T-helper 9 cell (primary cell): ENCODE measurements at places on chromosomes 16 and 17.

DNA sequence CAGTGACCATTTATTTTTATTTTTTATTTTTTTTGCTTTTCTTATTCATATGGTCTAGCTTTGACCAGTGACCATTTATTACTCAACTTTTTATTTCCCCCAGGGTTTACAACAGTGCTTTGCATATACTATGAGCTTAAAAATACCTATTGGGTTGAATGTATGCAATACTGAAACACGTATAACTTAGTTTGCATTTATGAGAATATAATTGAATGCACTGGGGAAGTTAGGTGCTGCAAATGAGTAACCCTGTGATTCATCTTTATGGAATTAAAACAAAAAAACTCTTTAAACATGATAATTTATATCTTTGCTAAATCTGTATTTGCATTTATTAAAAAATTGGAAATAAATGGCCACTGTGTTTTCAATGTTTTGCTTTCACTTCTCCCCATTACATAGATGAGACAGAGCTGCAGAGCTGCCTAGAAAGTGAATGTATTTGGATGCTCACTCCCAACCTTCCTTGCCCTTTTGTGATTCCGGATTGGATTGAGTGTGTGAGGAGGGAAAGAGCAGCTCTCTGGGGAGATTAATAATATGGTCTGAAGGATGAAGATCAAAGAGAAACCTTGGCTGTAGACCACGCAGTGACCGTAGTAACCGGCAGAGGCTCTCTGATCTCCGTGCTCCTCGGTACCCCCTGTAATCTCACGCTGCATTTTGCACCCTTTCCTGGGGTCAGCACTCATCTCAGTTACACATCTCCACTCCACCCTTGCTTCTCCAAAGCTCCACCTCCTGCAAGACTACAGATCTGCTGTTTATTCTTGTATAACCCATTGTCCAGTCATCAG, 14.3 kb downstream of the TMEM100 start:
- no peak for DNase-seq

GRCh38 chr17:50153650-50154575, 3.4 kb upstream of the PPP1R9B start:
- DNase-seq = no peak

- peak; percentile 82 for DNase-seq
These were observed at the start of gene MT1X for GRCh38 chr16:56681939-56682702. Gene MT1X (plus strand): TSS chr16:56682470. CDS start chr16:56682541, 71 bp downstream.

DNA sequence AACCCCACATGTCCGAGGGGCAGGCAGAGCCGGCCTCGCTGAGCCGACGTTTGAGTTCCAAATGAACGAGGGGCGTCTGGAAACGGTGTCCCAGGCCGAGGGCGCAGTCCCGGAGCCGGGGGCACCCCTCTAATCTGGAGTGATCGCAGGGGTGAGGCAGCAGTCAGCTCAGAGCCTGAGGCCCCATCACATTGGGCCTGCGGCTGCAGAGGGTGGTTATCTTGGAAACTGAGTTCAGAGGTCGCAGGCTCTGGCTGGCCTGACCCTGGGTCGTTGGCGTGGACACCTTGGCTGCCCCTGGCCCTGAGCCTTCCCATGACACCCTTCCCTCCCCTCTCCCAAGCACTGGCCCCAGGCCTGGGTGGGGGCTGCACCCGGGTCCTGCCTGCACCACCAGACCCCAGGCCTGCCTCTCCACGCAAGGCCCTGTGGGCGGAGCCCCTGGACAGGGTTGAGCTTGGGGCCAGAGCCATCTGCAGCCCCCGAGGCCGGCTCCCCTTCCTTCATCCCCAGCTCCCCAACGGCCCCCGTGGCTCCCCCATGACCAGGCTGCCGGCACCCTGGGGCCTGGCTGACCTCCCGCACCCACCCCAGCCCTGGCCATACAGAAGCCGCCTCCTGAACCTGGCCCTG, 45.6 kb downstream of the ZFPM1 start:
- no peak for DNase-seq

GRCh38 chr17:36877771-36878170, 59.5 kb upstream of the LHX1 start:
- no peak for DNase-seq

DNA sequence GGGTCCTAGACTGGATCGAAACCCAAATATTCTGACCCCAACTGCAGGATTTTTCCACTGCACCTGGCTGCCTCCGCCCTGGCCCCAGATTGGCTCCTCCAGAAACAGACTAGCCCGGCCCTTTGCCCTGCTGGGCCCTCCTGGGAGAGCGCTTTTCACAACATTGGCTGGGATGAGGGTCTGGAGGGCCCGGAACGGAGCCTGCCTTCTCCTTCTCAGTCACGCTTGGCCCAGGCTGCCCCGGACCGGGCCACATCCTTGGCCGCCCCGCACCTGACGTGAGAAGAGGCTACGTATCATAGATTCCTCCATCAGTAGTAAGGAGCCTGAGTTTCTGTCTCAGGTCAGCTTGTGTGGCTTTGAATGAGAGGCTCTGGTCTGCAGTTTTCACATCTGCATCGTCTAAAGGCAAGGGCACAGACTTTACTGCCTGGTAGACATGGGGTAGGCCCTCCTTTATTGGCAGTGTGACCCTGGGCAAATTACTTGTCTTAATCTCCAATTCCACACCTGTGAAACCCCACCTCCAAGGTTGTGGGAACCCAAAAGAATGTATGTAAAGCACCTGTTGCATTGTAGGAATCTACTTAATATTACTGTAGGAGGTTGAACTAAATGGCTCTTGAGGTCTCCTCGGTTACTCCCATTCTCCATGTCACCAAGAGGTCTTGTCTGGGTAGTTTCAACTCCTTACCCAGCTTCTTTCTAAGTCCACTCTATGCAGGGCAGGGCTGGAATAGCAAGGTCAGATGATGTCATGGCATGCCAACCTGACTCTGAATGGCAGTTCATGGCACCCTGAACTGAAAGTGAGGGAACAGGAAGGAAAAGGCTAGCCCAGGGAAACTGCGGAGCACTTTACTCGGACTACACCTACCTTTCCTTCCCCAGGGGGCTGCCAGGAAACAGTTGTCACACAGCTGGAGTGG, 661 bp downstream of the LRRC3C start:
- no peak for DNase-seq

DNA sequence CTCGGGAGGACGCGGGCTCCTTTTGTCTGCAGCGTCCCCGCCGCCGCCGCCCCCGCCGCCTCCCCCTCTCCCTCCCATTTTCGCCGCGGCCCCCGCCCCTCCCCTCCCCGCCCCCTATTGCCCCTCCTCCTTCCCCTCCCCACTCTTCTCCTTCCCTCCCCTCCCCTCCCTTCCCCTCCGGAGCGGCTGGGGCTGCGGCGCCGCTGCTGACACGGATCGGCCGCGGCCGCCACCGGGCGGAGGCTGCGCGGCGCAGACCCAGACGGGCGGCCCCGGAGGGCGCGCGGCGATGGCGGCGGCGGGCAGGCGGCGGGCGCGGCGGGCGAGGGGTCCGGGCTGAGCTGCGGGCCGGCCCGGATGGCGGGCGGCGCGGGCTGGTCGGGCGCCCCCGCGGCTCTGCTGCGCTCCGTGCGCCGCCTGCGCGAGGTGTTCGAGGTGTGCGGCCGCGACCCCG, at the start of gene RAB11FIP4:
Gene RAB11FIP4 (plus strand): TSS at position 180 of the 454 bp plus-strand sequence. CDS start 178 bp downstream, at position 358.
- DNase-seq = no peak

DNA sequence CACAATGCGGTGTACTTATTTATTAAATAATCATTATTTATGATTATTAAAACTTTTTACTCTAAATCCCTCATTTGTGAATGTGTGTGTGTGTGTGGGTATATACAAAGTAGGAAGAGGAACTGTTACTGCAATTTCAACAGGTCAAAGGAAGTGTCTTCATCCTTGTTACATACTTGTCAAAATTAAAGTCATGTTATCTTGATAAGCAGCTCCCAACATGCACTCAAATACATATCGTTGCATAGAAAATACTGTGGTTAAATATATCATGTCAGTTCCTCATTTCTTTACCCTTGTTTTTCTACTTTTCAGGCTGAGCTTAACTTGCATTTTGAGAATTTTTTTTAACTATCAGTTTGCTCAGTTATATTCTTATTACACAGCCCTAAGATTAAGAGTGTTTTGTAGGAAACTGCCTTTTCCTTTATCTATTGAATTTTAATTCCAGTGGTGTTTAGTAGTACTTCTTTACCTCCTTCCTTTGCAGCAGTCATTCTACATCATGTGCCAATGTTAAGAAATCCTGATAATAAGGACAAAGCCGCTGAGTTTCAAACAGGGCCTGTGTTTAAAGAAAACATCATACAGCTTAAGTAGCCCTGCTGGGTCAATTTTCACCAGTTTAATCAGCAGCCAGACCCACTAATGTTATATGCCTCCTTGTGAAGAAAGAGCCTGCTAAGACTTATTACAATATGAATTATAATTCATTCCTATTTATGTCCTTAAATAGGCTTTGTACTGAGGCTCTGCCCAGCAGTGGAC, 7.2 kb downstream of the EFCAB5 start:
- no peak for DNase-seq

GRCh38 chr16:85978976-85979375, 80.0 kb downstream of the IRF8 start:
- DNase-seq = no peak
